ENCODE measurements at places on chromosomes 6 and 20.

GRCh38 chr20:38764567-38765318 is 16.5 kb downstream of the ACTR5 start:
- DNase-seq = peak; percentile 85

DNA sequence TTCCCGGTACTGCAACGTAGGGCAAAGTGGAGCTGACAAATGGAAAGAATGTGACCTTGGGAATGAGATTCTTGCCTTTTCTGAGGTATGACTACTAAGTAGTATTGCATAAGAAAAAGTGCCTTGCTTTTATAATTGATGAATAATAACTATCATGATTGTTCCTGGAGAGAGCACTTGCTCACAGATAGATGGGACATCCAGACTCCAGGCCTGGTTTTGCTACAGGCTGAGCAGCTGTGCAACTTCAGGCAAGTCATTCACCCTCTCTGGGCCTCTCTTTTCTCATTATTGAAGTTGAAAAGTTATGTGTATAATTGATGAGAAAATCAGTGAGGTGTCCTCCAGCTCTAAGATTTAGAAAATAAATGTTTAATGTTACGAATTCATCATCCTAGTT is 53.6 kb upstream of the MBOAT1 start:
- DNase-seq = no peak

- DNase-seq = no peak
Measured at GRCh38 chr6:14177413-14178082, 60.0 kb downstream of the CD83 start.

DNA sequence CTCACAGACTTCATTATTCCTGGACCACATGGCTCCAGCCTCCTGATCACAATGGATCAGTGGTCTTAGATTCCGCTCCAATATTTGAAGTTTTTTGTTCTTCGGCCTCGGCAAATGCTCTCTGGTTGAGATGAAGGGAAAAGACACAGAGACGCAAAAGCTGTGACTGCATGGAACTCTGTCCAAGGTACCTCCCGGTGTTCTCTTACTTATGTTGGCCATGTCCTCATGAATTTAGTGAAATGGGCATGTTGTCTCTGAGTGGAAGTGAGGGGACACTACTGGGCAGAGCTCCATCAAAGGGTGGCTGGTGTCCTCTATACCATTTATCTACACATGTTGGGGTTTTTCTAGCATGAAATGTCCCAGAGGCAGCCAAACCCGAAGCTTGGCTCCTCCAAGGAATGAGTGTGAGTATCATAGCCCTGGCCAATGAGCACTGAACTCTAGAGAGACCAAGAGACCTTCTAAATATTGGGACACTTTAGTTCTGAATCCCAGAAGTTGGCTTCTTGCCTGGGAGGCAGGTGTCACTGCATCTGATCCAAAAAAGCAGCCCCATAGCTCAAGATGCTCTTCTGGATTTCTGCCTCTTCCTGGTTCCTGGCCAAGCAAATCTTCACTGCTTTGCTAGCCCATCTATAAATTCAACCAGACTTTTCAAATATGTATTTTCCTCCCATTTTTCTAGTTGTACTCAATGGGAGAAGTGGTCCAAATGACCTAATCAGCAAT is 34.1 kb downstream of the HLA-G start:
- DNase-seq = no peak

GRCh38 chr20:58847463-58847862 is 3.2 kb downstream of the GNAS-AS1 start:
- DNase-seq = no peak

DNA sequence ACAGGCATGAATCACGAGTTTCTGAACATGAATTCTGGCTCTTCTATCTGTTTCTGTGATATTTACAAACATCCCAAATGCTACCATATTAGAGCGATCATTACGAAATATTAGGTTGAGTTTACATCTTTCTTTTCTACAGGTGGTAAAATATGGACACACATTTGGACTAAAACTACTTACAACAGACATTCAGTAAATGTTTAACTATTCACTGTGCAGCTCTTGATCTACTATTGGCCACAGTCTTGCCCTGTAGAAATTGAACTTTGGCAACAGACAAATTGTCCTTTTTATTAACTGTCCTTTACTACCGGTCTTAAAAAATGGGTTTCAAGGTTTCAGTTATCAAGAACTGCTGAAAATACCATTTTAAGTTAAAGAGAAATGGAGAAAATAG is 26.5 kb upstream of the MTRF1L start:
- DNase-seq = no peak

- no peak for DNase-seq
Measured at GRCh38 chr6:72931325-72931887, 293.9 kb downstream of the KHDC1L start.

GRCh38 chr20:1296922-1297321 is 30.8 kb downstream of the SNPH start:
- no peak for DNase-seq

DNA sequence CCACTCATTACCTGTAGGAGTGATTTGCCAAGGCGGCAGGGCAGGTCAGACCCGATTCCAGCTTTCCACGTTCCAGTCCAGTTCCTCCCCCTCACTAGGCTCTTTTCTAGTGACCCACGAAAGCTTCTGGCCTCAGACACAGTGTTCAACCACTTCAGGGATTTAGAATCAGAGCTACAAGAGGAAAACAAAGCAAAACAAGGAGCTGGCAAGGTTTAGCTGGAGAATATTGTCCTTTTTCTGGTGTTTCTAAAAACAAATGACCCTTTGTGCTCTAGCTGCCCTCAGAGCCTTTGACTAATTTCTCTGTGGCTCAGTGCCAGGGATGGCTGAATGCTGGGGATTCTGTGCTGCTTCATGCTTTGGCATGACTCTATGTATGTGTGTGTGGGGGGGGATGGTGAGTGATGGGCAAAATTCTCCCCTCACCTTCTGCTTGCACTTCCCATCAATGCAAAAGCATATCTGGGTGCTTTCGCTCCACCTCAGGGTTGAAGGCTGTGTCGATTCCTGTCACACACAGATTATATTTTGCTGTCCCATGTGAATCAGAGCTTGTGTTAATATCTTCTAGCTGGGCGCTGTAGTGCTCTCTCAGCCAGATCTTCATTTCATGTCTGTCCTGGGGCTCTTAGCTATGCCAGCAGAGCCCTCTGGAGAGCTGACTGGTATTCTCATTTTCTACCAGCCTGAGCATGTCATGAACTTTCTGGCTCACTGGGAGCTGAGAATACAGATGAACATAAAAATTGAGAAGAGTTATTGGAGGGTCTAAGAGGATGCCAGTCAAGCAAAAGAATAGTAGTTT is 19.3 kb upstream of the NEDD9 start:
- peak; percentile 71 for DNase-seq

DNA sequence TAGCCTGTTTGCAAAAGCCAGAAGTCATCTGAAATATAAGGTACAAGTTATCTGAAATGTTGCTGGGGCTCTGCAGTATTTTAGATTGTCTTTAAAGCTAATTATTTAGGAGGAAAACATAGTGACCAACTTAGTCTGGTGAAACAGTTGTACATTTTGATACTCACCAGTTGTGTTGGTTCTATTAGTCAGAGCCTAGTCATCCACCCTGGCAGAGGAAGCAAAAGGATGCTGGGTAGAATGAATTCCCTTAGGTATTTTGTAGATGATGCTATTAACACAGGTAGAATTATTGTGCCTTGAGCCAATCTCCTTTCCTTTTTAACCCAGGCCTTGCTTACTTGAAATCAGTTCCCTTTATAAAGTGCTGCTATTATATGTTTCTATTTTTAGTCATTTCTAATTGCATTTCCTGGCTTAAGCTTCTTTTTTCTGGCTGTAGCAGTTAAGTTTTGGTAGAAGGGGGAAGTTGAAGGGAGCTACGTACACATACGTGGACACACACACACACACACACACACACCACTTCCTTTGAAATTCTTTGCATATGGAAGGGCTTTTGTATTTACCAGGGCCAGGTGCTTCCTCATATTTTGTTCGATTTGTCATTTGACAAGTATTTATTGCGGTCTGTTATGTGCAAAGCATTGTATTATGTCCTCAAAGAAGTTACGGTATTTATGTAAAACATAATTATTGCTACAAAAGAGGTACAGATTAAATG is 82.4 kb downstream of the RTN4IP1 start:
- peak; percentile 77 for DNase-seq

GRCh38 chr6:143205991-143206390 is 145.3 kb downstream of the AIG1 start:
- DNase-seq = no peak

DNA sequence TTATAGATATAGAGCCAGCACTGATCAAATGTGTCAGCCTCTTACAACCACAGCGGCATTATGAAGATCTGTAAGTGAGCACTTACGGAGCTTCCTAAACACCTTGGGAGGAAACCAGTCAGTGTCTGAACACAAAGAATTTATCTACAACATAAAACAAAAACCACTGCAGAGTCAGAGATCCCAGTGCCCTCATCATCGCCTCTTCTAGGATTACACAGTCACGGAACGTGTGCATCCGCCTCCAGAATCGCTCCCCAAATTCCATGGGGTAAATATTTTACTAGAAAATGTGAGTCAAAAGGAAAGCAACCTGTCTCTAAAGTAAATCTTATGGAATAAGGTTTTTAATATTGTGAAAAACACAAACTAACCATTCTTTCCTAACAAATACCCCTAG is 243.6 kb downstream of the PACRG start:
- DNase-seq = no peak

DNA sequence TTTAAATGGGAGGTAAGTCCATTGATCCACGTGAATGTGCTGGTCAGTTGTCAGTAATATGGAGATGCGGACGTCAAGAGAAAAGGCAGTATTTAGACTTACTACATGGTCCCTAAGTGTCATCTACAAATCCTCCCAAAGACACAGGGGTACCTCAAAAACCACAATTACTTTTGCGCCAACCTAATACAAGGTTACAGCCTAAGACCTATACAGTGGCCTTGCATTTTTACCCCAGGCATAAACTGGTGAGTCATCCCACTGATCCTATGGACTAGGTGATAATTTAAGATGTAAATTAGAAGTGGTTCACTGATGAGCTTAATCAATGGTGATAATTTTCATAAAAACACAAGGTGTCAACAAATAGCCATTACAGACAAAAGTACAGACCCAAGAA is 141.0 kb downstream of the NFATC2 start:
- DNase-seq = no peak

DNA sequence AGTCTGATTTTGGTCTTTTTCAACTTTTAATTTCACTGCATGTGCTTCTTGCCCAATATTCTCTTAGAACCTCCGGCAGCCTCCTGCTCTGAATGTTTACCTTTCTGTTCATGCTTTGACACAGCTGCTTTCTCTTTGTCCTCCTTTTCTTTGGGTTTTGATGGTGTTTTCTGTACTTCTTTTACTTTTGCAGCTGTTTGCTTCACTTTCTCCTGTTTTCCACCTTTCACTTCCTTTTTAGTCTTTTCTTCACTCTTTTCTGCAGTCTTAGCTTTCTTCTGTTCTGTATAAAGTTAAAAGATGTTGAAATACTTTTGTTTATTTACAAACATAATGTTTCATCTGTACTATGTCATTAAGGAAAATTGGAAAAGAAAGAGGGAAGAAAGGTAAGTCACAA is 133.1 kb downstream of the TRDN start:
- no peak for DNase-seq

GRCh38 chr20:18011951-18012645 is 43.3 kb downstream of the MGME1 start:
- DNase-seq = no peak

DNA sequence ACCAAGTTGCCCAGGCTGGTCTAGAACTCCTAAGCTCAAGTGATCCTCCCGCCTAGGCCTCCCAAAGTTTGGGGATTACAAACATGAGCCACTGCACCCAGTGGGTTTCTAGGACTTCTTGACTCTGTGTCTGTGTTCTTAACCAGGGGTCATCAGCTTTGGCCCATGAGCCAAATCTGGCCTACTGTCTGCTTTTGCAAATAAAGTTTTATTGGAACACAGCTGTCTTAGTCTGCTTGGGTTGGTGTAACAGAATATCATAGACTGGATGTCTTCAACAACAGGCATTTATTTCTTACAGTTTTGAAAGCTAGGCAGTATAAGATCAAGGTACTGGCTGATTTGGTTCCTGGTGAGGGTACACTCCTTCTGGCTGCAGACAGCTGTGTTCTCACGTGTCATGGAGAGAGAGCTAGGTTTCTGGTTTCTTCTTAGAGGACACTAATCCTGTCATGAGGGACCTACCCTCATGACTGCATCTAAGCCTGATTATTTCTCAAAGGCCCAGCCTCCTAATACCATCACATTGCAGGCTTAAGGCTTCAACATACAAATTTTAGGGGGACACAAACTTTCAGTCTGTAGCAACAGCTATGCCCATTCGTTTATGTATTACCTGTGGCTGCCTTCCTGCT is 23.3 kb downstream of the ARFGEF2 start:
- no peak for DNase-seq

DNA sequence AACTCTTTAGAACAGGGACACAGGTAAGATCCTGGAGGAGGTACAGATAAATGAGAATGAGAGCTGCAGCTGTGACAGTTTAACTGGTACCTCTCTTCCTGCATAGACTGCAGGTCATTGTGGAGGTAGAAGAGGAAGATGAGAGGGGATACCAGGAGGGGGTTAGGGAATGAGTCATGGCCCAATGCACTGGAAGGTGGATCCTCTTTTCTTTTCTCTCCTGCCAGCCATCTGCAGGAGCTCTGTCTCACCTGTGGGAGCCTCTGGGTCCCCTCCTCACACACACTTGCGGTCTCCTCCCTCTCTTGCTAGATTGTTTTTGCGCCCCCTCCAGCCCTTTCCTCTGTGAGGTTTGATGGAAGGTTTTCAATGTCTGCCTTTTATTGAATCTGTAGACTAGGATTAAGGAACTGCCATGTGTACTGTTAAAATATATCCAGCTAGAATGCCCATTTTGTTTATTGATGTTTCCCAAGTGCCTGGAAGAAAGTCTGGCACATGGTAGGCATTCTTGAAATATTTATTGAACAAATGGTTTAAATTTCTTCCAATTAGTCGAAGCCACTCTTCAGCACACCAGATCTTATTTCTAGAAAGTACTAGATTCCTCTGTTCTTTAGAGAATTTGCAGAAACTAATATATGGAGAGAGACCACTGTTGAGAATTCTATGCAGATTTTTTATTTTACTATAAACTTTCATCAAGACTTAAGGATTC is 13.0 kb downstream of the C6orf163 start:
- no peak for DNase-seq

GRCh38 chr20:58921564-58921963 is 59.5 kb upstream of the NELFCD start:
- DNase-seq = no peak

GRCh38 chr6:134374491-134375219 is 56.7 kb upstream of the SGK1 start:
- DNase-seq = peak; percentile 51

GRCh38 chr20:58139849-58140786 is 88.3 kb downstream of the ANKRD60 start:
- no peak for DNase-seq

GRCh38 chr6:114304304-114304887 is 38.4 kb downstream of the HS3ST5 start:
- no peak for DNase-seq

GRCh38 chr20:62715201-62715600 is 6.6 kb downstream of the NTSR1 start:
- no peak for DNase-seq

Measured in Daoy (cell line).